Activated T-helper 1 cell treated with anti-CD3 and anti-CD28 coated beads, Interleukin-2, amount 50 U/mL, for 16 hours (primary cell): ENCODE measurements at places on chromosomes 13 and 19.
A peak's percentile ranks its signal among the peaks of the same experiment; 100 is the strongest.

GRCh38 chr13:94093652-94094315, 385.7 kb downstream of the DCT start:
- DNase-seq: no peak

- DNase-seq: no peak
These were observed 63.6 kb upstream of the FLT1 start for GRCh38 chr13:28558567-28558966.

GRCh38 chr13:63460462-63461090, 2044.9 kb upstream of the PCDH20 start:
- no peak for DNase-seq

GRCh38 chr13:37868691-37869505, 674 bp downstream of the TRPC4 start:
- DNase-seq: no peak

DNA sequence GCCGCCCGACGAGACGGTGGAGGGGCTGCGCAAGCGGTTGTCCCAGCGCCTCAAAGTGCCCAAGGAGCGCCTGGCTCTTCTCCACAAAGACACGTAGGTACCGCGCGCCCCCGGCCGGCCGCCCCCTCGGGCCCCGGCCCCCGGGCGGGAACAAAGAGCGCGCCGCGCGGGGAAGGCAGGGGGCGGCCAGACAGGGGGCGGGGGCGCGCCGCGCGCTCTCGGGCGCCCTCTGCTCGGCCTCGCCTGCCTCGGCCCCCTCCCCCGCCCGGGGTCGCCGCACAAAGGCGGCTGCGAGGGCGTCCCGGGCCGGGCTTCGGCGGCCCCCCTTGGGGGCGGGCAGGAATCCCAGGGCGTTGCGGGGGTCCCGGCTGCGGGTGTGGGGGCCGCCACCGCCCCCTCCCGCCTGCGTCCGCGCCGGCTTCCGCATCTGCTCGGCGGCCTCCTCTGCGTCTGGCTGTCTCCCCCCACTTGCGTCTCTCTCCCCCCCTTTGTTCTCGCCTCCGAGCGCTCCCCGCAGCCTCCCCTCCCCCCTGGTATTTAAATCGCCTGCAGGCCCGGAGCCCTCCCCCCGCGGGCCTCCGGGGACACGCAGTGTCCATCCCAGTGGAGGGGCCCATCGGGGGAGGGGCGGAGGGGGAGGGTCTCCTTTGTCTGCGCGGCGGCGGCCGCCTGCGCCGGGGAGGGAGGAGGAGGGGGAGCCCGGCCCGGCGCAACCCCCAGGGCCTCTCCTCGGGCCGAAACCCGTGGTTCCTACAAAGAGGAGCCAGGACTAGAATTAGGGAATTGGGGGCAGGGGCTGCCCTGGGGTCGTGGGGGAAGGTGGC, 2.3 kb downstream of the MIDN start:
- DNase-seq: no peak

GRCh38 chr19:49214701-49215100, 57.1 kb downstream of the TRPM4 start:
- no peak for DNase-seq

GRCh38 chr13:78610381-78610883, 7.1 kb upstream of the POU4F1 start:
- DNase-seq: no peak

DNA sequence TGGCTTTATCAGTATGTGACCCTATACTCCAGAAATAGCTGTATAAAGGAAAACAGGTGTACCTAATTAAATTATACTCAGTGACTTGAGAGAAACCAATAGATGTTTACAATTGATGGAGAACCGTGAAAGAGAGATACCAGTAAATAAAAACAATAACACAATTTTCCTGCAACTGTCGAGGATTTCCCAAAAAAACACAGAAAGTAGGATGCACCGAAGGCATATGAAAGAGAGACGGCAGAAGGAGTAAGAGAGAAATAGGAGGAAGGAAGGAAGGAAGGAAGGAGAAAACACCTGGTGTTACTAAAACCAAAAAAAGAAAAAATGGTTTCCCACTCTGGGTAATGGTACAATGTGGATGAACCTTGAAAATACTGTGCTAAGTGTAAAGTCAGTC, 6.8 kb upstream of the ZNF229 start:
- DNase-seq: no peak

- DNase-seq: peak; percentile 21
These were observed 30.2 kb upstream of the EVI5L start for GRCh38 chr19:7799640-7800355.

DNA sequence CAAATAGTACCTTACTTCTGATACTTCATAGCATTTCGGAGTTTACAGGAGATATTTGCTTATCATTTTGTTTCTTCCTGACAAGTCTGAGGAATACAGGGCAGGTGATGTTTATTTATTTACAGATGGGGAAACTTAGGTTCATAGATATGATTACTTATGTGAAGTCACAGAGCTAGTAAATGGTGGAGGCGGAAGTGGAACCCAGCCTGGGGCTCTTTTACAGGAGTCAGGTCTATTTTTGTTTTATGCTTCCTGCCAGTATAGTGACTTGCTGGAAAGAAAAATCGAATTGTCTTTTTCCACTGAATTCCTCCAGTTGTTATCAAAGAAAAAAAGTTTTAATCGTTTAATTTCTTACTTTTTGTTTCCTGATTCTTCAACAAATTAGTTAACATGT, 66.5 kb downstream of the DGKH start:
- DNase-seq: no peak
